ENCODE measurements at places on chromosomes 1 and 21. TPM values are rescaled to one million over a fixed set of nuclear protein-coding genes. Genes with fewer than 3 reads are reported as not detected.

IL20 gene
- not detected for total RNA-seq

DNA sequence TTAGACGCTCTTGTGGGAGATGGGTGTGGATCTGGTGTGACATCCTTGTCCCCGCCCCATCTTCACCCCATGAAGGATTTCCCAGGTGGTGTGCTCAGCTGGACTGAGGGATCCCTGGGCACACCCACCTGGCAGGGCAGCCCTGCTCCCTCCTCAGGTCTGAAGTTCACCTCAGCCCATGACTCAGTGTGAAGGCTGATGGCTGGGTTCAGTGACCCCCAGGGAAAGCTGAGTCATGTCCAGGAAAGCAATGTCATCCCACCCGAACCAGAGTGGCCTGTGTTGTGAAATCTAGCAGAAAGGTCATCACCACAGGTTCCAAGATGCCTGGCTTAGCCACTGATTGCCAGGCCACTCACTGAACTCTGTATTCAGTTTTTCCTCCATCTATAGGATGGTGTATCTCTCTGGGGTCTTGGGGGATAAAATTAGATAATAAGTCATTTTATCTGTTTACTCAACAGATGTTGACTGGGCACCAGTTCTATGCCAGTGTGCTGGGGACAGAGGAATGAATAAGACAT is 97.7 kb upstream of the JUN start:
- no peak for DNase-seq

DNA sequence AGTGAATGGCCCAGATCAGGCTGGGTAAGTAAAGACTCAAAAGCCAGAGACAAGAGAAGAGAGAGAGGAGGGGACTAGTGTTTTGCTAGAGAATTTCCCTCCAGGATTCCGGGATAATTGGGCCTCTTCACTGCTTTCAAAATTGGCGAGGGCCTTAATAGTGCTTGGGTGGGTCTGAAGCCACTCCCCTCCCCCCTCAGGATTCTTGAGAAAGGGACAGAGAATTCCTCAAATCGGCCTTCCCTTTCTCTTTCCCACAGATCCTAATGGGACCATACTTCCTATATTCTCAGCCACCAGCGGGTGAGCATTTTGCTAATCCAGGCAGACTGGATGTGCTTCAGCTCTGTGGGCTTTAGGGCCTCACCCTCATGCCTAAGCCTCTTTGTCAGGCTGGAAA is 11.9 kb downstream of the SFN start:
- no peak for DNase-seq

DNA sequence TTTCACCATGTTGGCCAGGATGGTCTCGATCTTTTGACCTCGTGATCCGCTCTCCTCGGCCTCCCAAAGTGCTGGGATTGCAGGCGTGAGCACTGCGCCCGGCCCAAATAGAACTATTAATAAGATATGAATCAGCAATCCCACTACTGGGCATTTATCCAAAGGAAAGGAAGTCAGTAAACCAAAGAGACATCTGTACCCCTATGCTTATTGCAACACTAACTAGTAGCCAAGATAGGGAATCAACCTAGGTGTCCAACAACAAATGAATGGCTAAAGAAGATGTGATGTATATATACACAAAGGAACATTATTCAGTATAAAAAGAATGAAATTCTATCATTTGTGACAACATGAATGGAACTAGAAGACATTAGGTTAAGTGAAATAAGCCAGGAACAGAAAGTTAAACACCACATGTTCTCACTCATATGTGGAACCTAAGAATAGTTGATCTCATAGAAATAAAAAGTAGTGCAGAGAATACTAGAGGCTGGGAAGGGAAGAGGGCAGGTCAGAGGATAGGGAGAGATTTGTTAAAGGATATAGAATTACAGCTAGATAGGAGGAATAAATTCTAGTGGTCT is 48.8 kb downstream of the XPR1 start:
- DNase-seq = no peak

- DNase-seq = no peak
Measured at GRCh38 chr21:27674041-27674615, 707.2 kb upstream of the ADAMTS5 start.

DNA sequence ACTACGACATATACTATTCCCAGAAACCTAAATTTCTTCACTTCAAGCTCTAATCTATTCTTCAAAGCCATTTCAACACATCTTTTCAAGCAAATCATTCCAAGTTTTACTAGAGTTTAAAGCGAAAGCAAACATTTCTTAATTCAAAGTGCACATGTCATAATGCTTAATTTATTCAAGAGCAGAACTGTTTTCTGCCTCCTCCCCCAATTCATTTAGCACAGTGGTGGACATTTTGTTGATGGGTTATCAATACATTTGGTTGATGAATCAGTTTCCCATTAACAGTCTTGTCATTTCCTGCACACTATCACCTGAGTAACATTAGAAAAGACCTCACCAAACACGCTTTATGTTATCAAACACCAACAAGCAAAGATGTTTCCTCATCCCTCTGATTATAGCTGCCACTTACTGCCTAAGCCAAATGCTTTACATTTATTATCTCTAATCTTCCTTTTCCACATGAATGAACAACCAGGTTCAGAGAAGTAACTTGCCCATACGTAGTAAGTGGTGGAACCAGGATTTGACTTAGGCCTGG is 2.0 kb downstream of the SRSF4 start:
- no peak for DNase-seq

DNA sequence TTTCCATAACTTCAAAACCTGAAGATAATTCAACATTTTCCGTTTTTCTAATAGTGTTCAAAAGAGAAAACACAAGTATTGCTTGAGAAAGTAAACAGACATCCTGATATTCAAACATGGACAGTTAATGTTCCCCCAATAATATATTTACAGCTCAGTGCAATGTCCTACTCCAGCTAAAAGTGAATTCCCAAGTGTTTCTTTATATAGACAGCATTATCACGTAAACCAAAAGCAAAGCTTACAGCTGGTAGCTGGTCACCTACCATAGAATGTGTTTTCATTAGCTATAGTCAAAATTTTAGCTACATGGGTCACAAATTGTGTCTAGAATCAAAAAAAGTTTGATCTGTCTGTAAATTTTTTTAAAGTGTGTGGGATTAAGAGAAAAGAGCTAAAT is 34.9 kb downstream of the WLS start:
- DNase-seq = no peak

DNA sequence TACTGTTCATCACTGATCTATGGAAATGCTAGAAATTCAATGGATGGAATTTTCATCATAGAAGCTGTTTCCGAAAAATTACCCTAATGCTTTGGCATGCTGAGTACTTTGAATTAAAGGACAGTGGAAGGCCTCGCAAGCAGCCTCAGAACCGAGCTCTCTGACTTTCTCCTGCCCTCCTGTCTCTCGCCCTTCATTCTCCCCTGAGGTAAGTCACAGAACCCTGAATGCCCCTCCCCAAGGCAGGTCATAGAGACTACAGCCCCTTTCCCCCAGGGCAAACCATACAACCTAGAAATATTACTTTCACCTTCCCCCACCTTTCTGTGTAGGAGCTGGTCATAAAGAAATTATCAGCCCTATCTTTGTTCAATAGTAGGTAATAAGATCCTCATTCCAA is 74.8 kb downstream of the LRIG2 start:
- DNase-seq = no peak

DNA sequence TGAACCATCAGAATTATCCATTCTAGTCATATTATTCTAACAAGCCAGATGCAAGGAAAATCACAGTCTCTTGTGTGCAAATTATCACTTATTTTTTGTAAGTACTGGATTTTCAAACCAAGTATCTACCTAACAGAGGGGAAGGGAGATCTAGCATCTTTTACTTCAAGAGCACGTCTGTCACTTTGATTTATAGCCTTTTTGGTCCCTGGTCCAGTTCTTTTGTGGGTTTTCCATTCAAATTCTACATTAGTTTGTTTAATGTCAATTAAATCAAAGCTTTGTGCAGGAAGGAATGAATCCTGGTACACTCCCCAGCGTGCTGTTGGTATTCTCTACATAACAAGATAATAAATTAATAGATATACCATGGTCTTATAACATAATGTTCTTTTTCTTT is 43.6 kb downstream of the ERG start:
- DNase-seq = no peak

DNA sequence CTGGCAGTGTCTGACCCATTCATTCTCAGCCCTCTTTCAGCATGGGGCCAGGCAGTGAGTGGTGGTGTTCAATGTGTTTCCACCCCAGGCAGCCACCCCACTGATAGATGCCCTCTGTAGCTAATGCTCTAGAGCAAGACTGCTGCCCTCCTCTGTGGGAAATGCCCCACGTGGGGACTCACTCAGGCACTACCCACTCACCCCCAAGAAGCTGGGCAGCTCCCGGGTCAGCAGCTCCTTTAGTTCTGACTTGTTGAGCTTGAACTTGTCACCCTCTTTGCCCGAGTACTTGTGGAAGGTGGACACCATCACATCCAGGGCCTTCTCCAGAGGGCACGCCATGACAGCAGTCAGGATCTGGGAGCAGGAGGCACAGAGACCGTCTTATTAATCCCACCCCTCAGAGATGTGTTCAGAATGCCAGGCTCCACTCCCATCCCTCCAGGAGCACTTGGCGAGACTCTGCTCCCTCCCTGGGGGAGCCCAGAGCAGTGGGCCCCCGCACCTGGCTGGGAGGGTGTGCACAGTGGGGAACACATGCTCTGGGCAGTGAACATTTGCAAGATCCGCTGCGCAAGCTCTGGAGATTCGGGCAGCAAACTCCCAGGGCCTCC is 1.0 kb downstream of the S100A4 start:
- DNase-seq = no peak

JUN gene
- total RNA-seq = 118 TPM

- peak; percentile 83 for DNase-seq
Measured at GRCh38 chr1:20185834-20186782, at the start of the genes PLA2G2C and UBXN10. Gene PLA2G2C, minus strand, starts transcription at chr1:20186518. Its CDS starts 9,155 bp downstream, at chr1:20177363. Gene UBXN10, plus strand, starts transcription at chr1:20186096. Its CDS starts 4,466 bp downstream, at chr1:20190562.

GRCh38 chr1:169869426-169869825 is 24.3 kb downstream of the SCYL3 start:
- no peak for DNase-seq

- no peak for DNase-seq
Measured at GRCh38 chr1:171134204-171134923, 43.7 kb downstream of the FMO3 start.

DNA sequence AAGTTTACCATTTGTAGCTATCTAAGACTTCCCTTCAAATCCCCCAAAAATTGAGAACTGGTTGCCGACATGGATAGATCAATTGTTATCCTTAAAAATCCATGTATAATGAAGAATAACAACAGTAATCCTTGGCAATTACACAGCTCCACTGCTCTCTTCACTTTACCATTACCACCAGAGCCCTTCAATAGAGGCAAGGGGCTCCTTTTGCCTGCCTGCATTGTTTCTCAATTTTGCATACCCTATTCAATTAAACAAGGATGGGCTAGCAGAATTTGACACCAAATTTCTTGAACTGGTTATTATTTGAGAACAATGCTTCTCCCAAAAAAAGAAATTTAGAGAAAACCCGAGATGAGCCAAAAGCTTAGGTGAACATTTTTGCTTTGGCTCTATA is 387.8 kb upstream of the PKN2 start:
- no peak for DNase-seq

OR2M3 gene
- not detected for total RNA-seq

DNA sequence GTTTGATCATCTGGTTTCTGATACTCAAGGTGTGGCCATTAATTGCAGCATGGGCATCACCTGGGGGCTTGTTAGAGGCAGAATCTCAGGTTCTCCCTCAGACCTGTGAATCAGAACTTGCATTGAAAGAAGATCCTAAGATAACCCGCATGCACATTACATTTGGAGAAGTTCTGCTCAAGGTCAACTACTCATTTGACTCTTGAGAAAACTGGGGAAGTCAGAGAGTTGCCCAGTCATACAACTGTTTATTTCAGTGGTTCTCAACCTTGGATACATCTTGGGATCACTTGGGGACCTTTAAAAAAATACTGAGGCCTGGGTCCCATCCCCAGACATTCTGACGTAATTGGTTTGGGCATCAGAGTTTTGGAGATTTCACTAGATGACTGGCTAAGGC is 30.5 kb downstream of the CAMTA1 start:
- DNase-seq = no peak

GRCh38 chr1:109107785-109108184 is 6.1 kb upstream of the ELAPOR1 start:
- DNase-seq = no peak

OR2T11 gene
- total RNA-seq = not detected

DNA sequence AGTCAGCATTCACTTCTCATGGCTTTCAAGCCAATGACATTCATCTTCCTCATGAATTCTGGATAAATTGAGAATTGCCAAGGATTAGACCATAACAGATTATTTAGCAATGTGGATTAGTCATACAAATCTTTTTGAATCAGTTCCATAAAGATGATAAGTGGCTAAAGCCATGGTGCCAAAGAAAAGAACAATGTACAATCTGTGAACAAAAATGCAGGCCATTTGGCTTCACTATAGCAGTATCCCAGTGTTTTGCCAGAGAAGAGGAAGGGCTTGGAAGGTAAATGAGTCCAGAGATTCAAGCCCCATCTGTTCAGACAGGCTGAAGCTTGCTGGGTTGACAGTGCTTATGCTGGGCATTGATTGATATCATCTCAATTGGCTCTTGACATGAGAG is 376.4 kb upstream of the LRRC7 start:
- no peak for DNase-seq

- no peak for DNase-seq
Measured at GRCh38 chr1:220484135-220484534, 43.8 kb upstream of the MARK1 start.

DNA sequence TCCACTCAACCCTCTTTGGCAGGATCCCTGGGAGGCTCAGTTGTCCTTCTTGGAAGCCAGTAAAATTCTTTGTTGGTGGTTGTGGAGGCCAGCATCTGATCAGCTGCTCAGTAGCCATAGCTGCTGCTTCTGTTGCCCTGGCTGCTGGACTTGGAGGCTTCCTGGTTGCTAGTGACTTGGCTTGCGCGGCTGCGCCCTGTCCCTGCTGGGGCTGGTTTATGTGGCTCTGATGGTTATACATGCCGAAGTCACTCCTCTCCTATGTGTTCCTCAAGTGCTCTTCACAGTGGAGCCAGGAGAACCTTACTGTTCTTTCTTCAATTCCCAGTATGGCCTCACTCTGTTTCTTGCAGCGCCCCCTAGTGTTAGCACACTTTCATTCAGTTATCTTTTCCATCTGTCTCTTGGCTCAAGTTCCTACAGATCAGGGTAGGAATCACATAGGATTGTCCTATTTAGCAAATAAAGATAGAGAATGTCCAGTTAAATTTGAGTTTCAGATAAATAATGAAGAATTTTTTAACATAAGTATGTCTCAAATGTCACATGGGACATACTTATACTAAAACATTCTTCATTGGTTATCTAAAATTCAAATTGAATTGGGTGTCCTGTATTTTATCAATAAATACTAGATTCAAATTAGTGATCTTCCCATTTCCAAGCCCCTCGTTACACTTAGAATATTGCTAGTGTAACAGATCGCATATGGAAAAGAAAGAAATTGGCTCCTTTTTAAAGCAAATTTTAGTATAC is 176.5 kb downstream of the TGFB2 start:
- DNase-seq = peak; percentile 47
